ENCODE measurements at places on chromosomes 16 and 17.

DNA sequence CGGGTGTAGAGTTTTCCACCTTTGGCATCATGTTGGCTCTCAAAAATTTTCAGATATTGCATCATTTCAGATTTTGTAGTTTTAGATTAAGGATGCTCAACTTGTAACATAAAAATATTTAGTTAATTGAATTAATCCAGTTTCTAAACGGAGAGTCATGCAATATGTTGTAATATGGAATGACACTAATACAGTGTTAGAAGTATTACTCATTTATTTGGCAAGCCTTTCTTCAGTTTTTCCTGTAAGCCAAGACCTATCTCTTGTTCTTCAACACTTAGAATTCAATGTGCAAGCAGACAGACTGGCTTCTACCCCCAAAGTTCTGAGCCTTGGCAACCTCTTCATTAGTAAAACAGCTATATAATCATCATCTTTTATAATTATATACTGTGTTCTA lies 985.0 kb upstream of the GOT2 start:
- peak; percentile 15 for DNase-seq

GRCh38 chr16:53093162-53093744 lies 38.5 kb downstream of the CHD9 start:
- DNase-seq: no peak

DNA sequence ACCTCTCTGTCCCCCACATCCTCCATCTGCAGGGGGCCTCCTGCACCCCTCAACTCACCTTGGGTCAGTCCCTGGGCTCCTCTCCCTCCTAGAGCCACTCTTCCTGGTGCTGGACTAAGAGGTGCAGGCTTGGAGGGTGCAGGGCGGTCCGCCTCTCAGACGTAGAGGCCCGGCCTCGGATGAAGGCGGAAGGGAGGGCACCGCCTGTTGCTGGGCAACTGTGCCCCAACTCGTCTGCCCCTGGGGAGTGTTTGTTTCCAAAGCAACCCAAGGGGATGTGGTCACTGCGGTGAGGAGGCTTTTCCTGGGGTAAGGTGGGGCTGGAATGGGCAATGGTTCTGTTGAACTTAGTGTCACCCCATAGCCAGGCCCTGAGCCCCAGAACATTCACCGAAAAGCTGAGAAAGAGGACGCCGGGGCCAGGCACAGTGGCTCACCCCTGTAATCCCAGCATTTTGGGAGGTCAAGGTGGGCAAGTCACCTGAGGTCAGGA lies at the start of gene C16orf54:
TSS of gene C16orf54 (minus strand) at position 138 of the 493 bp plus-strand sequence. CDS start 1,039 bp downstream, outside the sequence.
- no peak for DNase-seq

- DNase-seq: no peak
These were observed 34.0 kb downstream of the PGS1 start for GRCh38 chr17:78412403-78412802.

- no peak for DNase-seq
These were observed 41.3 kb upstream of the BCAR1 start for GRCh38 chr16:75292691-75293090.
